ENCODE measurements at places on chromosomes 7 and 10.

GRCh38 chr10:78199005-78199725 is 165.5 kb downstream of the RPS24 start:
- no peak for DNase-seq

GRCh38 chr10:114257498-114257897 is 18.4 kb downstream of the VWA2 start:
- no peak for DNase-seq

GRCh38 chr7:66564045-66564444 is 64.6 kb upstream of the KCTD7 start:
- DNase-seq: no peak

- no peak for DNase-seq
These were observed 1.4 kb downstream of the PPP1R17 start for GRCh38 chr7:31688372-31688771.

DNA sequence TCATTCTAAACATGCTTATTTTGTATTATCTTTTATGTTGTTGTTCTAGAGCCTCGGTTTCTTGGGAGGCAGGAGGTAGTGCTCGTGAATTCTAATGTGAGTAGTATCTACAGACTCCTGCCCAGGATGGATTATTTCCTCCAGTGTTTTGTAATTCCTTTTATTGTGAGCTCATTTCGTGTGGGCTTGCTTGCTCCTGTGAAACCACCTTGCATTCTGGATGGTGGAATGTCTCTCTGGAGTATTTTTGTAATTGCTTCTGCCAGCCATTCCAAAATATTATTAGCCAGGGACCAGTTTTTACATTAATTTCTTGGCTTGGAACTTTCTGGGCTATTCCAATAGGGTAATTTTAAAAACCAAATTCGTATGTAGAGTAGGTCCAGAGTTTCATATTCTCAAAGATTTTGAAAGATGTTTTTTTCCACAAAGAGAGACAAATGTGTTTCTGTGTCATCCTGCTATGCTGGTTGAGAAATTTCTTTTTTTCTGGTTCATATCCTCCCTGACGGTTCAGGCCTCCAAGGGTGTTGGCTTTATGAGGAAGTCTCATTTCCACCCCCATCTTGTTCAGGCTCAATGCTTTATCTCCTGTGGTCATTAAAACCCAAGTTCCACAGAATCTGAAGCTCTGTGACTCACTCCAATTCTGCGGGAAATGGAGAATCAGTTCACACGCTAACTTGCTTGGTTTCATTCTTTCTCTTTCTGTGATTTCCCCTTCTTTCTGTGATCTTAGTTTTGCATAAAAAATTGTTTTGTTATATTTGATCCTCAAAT is 41.7 kb upstream of the CALD1 start:
- DNase-seq: peak; percentile 93

GRCh38 chr7:129831424-129832058 is 121.2 kb downstream of the UBE2H start:
- DNase-seq: peak; percentile 79

DNA sequence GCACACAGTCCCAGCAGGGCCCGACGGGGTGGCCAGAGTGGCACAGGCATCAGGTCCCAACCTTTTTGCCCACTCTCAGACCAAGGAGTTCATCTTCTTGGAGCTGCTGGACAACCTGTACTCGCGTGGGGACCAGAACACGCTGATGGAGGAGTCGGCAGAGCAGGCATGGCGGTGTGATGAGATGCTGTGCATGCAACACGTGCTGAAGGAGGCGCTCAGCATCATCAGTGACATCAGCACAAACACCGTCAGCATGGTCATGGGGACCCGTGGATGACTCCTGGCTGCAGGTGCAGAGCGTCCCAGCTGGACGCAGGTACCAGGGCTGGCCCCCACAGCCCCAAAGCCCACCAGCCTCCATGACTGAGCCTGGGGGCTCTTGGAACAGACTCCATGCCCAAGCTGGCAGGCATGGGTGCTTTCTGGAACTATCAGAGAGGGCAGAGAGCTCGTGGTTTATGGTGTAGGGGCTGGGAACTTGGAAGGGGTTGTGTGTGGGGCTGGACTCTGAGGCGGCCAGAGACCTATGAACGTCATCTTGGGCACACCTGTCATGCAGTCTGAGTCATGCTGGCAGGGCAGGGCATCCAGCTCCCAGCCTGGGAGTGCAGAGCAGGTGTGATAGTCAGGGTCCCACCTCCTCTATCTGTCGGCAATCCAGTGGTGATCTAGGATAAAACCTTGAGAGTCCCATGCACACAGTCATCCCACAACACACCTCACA is 8.2 kb upstream of the MTPAP start:
- DNase-seq: no peak

DNA sequence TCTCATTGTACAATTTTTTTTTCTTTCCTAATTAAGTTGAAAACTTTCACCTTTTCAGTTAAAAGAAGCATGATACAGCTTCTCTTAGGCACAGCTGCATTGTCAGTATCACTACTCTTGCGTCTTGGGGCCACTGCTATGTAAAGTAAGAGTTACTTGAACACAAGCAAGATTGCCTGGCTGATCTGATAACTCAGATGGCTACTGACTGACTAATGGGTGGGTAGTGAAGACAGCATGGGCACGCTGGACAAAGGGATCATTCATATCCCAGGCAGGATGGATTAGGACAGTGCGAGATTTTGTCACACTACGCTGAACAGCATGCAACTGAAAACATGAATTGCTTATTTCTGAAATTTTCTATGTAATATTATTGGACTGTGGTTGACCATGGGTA is 11.6 kb upstream of the ADAMTS14 start:
- no peak for DNase-seq

DNA sequence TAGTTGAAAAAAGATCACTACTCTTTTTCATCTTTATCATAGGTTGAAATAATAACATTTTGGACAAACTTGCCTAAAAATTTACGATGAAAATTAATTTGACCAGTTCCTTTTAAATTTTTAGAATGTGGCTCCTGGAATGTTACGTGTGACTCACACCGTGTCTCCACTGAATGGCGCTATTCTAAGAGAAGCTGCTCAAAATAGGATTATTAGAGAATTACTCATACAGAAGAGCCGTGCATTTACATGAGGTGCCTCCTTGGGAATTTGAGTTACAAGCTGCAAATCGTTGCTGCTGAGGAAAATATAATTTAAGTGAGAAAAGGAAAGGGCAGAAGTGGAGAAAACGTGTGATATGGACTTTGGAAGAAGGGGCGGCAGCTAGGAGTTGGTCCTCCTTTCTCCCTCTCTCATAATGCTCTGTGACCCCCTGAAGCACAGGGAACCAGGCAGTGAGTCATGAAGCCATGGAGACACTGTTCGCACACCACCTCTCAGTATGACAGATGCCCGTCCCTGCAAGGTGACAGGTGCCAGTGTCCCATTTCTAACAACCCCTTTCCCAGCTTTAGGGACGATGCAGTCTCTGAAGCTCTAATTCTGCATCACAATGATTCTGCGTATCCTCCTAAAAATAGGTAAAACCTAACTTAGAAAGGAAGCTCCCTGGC is 323.2 kb upstream of the COBL start:
- DNase-seq: no peak

- peak; percentile 41 for DNase-seq
These were observed 250.0 kb upstream of the KLF6 start for GRCh38 chr10:4034907-4035598.

- DNase-seq: no peak
These were observed 98.2 kb upstream of the KAT6B start for GRCh38 chr10:74728225-74728624.

DNA sequence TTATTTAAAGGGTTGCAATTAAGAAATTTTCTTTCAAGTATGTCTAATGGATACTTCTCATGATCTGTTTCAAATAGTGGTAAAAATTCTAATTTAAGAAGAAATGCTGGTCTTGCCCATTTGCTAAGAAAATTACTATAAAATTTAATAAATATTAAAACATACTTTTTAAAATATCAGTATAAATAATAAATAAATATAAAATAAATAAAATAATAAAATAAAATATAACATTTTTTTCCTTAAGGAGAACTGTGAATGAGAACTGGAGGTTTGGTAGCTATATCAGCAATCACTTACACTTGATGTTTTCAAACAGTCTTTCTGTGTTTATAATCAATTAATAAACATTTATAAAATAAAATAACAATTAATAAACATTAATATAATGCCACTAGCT is 266.1 kb downstream of the HGF start:
- no peak for DNase-seq

DNA sequence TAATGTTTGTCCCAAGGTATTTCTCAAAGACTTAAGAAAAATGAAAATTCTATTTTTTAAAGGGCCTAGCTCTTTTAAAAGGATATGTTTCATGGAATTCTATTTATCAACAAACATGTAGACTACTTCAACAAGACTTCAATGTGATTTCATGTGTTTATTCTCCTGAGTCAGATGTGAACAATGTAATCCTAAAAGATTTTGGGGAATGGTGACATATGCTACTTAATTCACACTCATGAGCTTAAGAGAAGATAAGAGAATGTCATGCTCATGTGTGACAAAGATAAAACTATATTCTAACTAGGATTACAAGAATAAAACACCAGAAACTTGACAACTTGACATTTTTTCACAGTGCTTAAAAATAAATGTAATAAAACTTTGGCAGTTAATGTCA is 127.5 kb downstream of the TES start:
- no peak for DNase-seq

- DNase-seq: no peak
These were observed 65.0 kb downstream of the CCDC71L start for GRCh38 chr7:106595922-106596321.

DNA sequence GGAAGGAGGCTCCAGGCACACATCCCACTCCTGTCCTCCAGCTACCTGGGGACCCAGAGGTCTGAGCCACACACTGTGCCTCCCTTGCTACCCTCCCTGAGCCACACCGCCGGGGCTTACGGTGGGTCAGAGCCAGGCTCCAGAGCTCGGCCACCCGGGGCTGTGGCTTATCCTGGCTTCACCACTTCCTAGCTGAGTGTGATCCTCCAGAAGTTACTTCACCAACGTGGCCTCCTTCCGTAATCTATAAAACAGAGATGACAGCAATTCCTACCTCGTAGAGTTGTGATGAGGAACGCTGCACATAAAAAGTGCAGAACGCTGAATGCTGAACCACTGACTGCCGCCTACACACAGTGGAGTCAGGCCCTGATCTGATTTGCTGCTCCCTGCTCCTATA is 285.0 kb downstream of the PRPF18 start:
- no peak for DNase-seq

GRCh38 chr10:51162002-51162401 is 87.7 kb downstream of the PRKG1 start:
- no peak for DNase-seq

GRCh38 chr10:120460776-120461175 is 3.7 kb downstream of the PLPP4 start:
- peak; percentile 93 for DNase-seq

DNA sequence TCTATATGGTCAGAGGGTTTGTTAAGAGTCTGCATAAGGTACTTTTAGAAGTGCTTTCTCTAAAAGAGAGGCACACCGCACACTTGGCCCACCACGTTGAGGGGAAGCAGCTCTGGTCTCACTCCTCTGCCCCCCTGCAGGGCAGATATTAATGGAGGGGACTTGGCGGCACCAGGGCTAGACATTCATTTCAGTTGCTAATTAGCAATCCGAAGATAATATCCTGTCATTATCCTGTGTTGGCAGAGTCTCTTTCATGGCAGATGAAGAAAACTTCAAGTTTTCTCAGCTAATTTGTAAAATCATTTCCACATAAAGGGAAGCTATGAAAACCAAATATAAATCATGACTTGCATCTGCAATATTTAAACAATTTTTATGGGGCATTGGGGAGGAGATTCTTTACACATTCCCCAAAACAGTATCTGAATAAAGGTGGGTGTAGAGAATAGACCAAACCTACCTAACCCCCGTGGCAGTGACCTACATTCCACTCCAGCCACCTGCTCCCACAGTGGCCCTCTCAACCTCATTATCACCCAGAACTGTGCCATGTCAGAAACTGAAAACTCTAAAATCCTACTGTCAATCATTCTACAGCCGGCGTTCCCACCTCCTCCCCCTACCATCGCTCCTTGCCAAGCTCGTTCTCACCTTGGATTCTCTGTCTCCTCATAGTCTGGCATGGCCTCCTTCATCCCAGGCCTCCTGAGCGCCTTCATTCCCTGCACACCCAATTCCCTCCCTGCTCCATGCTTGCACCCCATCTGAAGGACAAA is 54.1 kb upstream of the STK17A start:
- DNase-seq: no peak

DNA sequence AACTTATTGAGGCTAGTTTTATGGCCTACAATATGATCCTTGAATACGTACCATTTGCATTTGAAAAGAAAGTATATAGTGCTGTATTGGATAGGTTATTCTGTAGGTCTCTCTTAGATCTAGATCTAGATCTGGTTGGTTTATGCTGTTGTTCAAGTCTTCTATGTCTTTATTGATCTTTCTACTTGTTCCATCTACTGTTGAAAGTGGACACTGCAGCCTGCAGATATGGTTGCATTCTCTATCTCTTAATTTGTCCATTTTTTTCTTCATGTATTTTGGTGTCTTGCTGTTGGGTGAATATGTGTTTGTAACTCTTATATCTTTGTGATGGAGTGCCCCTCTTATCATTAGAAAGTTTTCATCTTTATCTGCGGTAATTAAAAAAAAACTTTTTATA is 139.4 kb upstream of the PCDH15 start:
- DNase-seq: no peak

DNA sequence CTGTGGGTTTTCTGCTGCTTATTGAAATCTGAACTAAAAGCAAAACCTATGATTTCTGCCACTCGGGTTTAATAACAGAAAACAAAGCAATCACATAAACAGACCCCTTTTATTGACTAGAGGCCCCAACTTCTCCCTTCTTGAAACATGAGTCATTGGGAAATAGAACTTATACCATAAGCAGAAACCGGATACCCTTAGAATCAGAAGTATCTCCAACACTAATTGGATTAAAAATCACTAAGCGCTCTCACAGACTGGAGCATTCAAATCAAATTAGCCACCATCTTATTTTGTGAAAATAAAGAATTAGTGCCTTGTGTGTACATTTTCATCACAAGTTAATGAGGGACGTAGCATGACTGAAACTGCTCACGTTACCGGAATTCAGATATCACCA is 206.9 kb downstream of the WDR11 start:
- DNase-seq: no peak

DNA sequence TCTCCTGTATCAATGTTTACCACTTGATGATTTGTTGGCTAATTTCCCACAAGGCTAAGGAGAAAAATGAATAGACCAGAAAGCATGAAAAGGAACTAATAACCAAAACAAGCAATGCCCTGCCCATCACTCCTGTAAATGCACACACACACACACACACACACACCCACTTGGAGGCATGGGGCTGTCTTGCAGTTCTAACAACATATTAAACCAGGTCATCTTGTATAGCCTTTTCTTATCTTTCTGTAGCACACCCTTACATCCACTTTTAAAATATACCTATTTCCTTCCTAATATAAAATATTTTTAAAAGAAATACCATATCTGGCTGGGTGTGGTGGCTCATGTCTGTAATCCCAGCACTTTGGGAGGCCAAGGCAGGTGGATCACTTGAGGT is 105.3 kb downstream of the CTTNBP2 start:
- DNase-seq: no peak
